Stimulated activated naive B cell treated with anti-CD40 and anti-IgM and Interleukin-4, amounts not matched to agents 10 μg/mL and 1 μg/mL and 100 μg/mL, for 72 hours (primary cell): ENCODE measurements at places on chromosomes 1 and 21.

DNA sequence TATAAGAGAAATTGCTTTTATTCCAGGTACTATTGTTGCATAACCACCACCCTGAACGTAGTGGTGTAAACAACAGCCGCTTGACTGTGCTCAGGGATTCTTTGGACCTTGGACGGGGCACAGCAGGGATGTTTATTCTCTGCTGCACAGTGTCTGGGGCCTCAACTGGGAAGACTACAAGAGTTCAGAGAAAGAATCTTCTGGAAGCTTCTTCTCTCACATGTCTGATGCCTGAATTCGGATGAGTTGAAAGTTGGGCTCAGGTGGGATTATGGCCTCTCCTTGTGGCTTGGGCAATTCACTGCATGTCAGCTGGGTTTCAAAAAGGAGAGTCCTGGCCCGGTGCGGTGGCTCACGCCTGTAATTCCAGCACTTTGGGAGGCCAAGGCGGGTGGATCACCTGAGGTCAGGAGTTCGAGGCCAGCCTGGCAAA is 19.0 kb upstream of the SSBP3 start:
- DNase-seq: no peak

DNA sequence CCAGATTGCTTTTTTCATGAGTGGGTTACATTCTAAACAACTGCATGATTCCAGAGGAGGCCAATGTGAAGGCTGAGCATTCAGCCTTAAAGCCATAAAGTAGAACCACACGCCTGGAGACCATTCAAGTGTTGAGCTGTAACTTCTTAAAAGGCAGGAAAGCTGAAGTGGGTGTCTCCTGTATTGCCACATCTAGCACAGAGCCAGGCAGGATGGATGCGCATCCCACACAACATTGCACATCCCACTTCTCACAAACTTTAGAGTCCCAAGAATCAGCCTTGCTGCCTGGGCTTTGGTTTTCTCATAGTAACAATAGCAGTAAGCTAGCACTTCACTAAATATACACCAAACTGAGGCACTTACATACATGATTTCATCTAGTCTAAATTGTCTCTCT is 151.7 kb downstream of the DAB1 start:
- DNase-seq: no peak

DNA sequence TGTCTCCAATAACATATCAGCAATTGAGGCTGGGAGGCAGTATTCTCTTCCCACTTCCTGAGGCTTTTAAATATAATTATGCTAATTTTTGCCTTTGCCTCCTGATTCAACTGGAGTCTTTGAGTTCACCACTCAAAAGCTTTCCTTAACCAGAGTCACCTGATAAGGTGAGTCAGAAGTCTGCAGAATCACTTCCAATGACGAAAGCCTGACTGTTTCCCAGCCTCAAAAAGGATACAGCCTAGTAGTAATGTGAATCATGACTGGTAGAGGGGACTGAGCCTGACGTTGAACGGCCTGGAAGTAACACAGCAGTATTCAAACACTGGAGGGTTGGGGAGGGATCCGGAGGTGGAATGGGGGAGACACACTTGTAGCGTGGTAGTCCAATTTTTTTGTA is 10.4 kb upstream of the MRPL9 start:
- DNase-seq: no peak

GRCh38 chr1:8813016-8813763 is 4.2 kb downstream of the RERE start:
- DNase-seq: no peak

GRCh38 chr1:84406346-84406861 is 8.1 kb downstream of the DNASE2B start:
- DNase-seq: no peak

GRCh38 chr21:34705011-34705410 is 36.2 kb downstream of the CLIC6 start:
- DNase-seq: no peak

DNA sequence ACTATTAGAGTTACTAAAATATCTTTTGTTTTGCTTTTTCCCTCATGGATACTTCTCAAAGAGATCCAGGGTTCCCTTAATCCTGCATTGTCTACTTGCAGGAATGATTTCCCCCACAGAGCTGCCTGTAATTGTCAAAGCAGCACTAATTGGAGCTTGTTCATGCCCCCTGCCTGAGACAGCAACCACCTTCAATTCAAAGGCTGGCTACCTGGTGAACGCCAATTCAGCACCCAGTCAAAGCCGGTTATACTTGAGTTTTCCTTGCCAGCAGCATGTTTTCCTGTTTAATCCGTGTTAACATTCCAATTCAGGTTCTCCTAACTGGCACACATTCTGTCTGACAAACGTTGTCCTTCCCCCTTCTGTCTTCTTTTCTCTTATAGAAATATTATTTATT is 382.9 kb downstream of the NTNG1 start:
- no peak for DNase-seq

- no peak for DNase-seq
Measured at GRCh38 chr1:169906938-169907337, 13.2 kb upstream of the SCYL3 start.

- DNase-seq: no peak
Measured at GRCh38 chr1:200919386-200919785, 24.7 kb downstream of the INAVA start.

GRCh38 chr1:24281591-24281990 is 37.6 kb upstream of the GRHL3 start:
- no peak for DNase-seq

GRCh38 chr1:210362526-210362925 is 33.8 kb downstream of the HHAT start:
- DNase-seq: no peak

- DNase-seq: no peak
Measured at GRCh38 chr1:109763646-109764415, at the start of gene EPS8L3. EPS8L3 (minus strand) TSS chr1:109763923; CDS start chr1:109761749, 2,174 bp downstream.

GRCh38 chr1:38000233-38000528 is 5.1 kb downstream of the FHL3 start:
- DNase-seq: no peak

- no peak for DNase-seq
Measured at GRCh38 chr1:219020386-219020785, 153.3 kb upstream of the LYPLAL1 start.

GRCh38 chr1:12619792-12620487 is 1.9 kb upstream of the DHRS3 start:
- DNase-seq: peak; percentile 62

DNA sequence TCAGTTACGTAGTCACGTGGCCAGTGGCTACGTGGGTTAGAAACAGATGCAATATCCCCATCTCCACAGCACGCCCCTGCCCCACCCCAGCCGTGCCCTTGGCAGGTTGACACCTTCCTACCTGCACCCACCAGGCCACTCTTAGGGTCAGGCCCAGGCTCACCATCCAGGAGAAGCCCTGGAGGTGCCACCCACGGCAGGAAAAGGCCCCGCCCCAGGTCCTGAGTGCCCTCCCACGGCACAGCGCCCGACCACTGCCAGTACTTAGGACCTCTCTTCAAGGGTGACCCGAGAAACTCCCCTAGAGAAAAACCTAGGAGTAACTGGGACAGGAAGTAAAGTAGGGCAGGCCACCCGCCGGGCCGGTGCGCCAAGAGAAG is 1.5 kb downstream of the C1orf35 start:
- DNase-seq: no peak

- DNase-seq: no peak
Measured at GRCh38 chr1:248855580-248855979, 3.3 kb downstream of the ZNF692 start.

DNA sequence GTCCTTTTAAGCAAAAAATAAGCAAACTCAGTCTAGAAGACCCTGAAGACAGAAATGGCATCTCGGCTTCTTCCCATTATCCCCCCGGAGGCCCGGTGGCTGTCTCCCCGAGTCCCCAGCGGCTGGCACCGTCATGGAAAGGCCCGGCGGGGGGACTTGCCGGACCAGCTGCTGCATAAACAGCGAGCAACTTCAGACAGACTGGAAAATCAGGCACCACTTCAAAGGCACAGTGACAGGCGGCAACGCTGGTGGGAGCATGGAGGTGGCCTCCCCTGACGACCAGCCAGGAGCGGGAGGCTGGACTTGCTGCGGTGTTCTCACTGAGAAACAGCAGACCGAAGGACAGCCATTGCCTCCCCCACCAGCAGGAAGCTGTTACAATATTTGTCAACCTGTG is 18.4 kb upstream of the C1QA start:
- no peak for DNase-seq

GRCh38 chr1:53400761-53401674 is 58.2 kb upstream of the DMRTB1 start:
- DNase-seq: no peak

DNA sequence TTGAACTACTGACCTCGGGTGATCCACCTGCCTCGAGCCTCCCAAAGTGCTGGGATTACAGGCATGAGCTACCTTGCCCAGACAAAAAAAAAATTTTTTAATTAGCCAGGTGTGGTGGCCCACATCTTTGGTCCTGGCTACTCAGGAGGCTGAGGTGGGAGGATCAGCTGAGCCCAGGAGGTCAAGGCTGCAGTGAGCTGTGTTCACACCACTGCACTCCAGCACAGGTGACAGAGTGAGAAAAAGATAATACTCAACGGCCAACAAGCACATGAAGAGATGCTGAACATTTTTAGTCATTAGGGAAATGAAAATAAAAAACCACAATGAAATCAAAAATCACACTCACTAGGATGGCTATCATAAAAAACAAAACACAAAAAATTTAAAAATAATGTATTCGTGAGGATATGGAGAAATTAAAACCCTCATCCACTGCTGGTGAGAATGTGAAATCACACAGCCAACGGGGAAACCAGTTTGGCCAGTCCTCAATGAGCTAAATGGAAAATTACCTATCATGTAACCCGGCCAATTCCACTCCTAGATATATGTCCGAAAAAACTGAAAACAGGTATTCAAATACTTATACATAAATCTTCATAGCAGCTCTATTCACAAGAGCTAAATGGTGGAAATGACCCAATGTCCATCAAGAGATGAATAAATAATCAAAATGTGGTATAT is 41.2 kb downstream of the ENAH start:
- no peak for DNase-seq

GRCh38 chr1:232221802-232222499 is 408.0 kb downstream of the SIPA1L2 start:
- no peak for DNase-seq

DNA sequence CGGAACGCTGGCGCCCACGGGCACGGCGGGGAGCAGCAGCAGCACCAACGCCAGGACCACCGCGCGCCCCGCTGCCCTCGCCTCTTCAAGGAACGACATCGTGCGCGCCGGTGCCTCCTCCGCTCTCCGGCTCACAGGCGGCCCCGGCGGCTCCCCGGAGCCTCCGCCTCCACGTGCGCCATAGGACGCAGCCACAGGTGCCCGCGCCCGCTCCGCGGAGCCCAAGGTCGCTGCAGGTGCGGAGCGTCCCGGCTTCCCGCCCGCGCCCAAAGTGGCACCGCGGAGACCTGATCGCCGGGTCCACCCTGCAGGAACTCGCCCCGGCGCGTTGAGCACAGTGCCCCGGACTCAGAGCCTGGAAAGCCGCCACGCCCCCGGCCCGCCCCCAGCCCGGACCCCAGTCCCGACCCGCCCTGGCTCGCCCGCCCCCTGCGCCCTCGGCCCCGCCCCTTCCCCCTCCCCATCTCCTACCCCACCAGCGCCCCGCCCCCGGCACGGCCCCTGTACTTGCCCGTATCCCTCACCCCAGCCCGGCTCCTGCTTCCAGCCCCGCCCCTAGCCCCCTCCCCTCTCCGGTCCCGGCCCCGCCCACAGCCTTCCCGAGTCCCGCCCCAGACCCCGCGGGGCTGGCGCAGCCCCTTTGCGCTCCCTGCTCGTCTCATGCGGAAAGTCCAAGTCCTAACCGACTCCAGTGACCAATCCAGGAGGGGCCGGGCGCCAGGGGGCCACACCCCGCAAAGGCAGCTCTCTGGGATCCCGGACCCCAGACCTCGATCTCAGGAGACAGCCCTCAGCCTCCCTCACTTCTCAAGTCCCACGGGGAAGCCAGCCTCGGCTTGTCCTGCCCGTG is at the start of gene MEGF6:
Gene MEGF6 (minus strand): TSS at position 339 of the 850 bp plus-strand sequence. CDS start 240 bp downstream, at position 99.
- no peak for DNase-seq

DNA sequence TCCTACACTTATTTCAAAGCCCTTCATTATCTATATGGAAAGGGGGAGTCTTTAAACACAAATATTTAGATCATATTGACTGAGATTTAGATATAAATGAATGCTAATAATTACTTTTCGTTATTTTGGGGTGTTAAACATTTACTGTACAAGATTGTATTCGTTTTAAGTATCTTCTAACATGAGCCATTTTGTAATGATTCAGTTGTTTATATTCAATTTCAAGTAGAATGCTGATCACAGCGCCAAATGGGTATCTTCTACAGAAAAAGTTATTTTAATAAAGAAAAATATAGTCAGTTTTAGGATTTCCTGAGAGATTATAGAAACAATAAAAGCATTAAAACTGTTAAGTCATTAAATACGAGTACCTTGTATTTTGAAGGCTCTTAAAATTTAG is 104.5 kb upstream of the HNRNPU start:
- no peak for DNase-seq

GRCh38 chr1:67821263-67821662 is 12.0 kb downstream of the GNG12 start:
- DNase-seq: no peak

DNA sequence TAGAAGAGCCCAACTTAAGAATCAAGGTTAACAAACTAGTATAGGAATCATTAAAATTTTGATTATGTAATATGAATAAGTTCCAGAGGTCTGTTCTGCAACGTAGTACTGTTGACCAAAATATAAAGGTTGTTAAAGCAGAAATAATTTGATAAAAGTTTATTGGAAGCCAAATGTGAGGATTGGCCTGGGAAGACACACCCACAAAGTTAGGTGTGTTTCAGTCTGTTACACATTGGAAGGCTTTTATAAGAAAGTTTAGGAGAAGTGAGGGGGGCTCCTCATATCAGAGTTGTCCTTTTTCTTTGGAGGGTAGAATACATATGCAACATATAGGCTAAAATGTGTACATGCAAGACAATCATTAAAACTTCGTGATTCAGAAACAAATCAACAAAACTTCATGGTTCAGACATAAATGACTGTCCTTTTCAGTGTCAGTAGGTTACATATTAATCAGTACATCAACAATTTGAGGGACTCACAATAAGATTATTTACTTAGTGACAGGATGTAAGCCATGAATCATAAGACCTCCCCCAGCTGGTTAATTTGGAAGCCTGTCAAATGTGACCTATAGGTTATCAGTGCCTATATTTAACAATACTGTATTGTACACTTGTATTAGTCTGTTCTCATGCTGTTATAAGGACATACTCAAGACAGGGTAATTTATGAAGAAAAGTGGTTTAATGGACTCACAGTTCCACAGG is 245.0 kb upstream of the B3GALT2 start:
- no peak for DNase-seq

GRCh38 chr1:30892671-30893073 is 15.9 kb downstream of the SDC3 start:
- no peak for DNase-seq

- no peak for DNase-seq
Measured at GRCh38 chr1:190452272-190452848, 25.3 kb downstream of the BRINP3 start.

- DNase-seq: no peak
Measured at GRCh38 chr1:203181586-203182386, 4.7 kb downstream of the CHI3L1 start.

DNA sequence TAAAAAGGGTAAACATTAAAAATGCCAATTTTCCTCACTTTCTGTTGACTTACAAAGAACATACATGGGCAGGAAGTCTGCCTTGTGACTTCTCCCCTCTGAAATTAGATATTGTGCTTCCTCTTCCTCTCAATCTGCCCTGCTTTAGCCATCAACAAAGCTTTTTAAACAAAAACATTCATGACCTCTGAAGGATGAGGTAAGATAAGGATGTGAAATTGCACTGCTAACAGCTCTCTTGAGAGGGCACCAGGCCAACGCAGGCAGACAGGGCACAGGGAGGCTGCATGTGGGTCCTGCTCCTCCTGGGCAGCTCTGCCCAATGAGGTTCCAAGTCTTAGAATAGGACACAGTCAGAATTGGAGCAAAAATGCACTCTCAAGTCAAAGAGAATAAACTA is 62.1 kb downstream of the DEGS1 start:
- peak; percentile 11 for DNase-seq

GRCh38 chr1:109847251-109847650 is 63.4 kb upstream of the CSF1 start:
- no peak for DNase-seq
